ENCODE measurements at places on chromosomes 11 and 22. TPM values are rescaled to one million over a fixed set of nuclear protein-coding genes. Genes with fewer than 3 reads are reported as not detected.

The OPCML gene
- not detected for total RNA-seq

The SLC39A13 gene
- total RNA-seq = 50.5 TPM

DNA sequence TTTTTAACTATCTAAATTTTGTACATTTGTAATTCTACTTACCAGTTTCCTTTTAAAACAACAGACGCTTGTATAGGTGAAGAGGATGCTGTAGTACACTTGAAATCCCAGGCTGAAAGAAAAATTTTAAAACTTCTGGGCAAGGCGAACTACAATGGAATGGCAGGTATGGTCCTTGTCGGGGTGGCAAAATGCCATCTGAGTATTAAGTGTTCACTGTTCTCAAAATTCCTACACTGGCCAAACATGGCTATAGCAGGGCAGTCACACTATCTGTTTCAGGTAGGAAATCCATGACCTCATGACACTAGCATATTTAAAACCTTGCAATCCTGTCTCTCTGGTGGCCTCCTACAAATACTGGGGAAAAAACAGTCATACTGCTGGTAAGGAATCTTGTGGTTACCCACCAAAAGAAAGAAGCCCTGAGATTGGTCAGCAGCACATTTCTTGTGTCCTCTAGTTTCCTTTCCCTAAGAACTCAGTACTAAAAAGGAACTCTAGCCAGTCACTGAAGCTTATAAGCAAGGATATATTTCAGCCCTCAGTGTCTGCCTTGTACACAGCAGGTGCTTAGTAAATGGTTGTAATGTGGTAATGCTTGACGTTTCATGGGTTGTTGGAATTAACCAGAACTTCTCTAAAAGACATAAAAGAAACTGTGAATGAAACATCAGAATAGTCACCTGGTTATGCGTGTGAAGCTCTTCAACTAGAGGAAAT is 5.2 kb upstream of the ZC3H12C start:
- peak; percentile 44 for DNase-seq

DNA sequence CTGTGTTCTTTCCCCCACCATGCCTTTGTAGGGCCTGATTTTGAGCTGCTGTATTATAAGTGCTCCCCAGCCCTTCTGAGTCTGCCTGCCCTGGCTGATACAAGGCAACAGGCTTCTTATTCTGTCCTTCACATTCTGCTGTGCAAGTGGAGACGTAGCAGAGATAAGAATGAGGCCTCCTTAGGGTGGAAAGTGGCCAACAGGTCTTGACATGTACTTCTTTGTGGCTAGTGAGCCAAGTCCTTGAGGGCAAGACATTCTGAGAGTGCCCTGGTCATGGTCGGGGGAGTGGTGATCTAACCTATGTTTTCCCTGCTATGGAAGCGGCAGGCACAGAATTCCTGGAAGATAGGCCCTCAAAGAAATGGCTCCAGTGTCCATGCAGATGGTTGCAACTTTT is 235.7 kb upstream of the CADM1 start:
- no peak for DNase-seq

GRCh38 chr22:49617866-49618676 is 209.6 kb downstream of the BRD1 start:
- no peak for DNase-seq

- DNase-seq = no peak
Measured at GRCh38 chr11:1235306-1235900, 12.5 kb downstream of the MUC5B start.

- no peak for DNase-seq
Measured at GRCh38 chr11:55949330-55949729, 13.1 kb upstream of the OR5I1 start.

DNA sequence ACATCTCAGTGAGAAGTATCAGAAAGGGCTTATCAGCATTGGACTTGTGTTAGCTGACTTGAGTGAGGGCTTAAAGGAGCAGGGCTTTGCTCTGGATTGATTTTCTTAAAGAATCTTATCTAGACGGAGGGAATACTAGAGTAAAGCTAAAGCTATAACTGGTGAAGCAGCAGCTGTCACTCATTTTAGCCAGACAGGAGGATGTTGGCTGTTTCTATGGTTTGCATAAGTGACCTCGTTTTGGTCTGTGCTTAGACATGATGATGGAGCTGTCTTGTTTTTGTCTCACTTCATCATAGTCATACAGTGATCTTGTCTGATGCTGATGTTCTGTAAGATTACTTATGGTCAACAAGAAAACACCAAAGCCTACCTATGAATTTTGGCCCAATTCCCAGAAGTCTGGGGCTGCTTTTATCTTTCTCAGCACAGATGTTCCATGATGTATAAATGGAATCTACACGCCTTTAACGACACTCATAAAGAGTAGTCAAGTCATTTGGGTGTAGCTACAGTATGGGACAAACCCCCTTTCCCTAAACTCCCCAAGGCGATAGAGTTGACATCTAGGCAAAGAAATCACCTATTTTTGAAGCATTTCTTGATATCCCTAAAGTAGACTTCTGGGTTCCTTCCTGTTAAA is 77.5 kb upstream of the UCP3 start:
- no peak for DNase-seq

DNA sequence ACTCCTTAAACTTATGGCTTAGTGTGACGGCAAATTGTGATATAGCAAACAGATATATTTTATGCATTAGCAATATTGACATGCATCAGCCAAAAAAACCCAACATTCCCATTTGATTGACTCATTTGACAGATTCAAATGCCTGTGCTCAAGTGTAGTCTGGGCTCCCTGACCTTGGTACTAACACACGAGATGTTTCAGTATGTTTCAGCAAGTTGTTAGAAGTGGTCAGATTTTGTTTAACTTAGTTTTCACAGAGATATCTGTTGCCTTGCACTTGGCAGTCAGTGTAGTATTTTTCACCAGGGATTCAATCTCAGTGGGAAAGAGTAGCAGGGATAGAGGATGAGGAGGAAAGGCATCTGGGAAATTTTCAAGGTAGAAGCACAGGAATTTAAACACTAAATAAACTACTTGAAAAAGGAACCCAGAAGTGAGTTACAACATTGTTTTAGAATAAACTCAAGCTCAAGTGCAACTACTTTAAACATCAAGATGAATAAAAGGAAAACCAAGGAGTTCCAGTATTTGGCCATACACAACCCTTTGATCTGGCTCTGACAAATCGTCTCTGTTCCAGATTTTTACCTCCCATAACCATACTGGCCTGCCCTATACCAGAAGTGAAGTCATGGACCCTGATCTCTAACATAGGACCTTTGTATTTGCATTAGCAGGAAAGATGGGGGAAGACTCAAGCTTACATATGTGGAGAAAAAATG is 56.5 kb upstream of the BLID start:
- DNase-seq = no peak

DNA sequence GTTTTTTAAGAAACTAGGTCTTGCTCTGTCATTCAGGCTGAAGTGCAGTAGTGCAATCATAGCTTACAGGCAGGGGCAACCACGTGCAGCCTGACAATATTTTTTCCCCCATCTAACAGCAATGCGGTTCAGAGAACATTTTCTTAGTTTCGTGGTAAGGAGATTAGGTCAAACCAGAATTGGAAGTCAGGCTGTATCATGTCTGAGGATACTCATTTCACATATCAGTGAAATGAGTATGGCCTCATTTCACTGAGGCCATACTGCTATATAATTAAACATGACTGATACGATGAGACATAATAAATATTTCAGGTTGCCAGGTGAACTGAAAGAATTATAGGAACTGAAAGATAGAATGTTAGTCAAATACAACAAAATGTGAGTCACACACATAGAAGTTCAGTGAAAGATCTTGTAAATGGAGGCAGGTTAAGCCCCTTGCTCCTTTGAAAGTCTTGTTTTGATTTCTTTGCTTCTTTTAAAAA is 32.5 kb upstream of the IZUMO1R start:
- DNase-seq = no peak

DNA sequence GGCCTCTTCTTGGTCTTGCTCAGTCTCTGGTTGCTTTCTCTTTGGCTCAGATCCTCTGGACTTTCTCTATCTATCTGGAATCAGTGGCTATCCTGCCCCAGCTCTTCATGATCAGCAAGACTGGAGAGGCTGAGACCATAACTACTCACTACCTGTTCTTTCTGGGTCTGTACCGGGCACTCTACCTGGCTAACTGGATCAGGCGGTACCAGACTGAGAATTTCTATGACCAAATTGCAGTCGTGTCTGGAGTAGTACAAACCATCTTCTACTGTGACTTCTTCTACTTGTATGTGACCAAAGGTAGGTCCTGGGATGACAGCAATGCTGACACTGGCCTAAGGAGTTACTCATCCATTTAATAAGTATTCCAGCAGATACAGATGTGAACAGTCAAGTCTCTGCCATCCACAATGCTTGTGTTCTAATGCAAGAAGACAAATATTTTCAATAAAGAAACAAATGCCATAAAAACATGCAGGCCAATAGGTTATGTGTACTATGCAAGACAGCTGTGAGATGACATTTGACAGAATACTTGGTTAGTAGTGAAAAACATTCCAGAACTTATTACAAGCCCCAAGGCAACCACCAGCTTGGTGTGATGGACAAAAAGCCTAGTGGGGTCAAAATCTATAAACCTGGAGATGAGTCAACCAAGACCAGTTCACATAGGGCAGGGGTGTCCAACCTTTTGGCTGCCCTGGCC is 13.4 kb downstream of the KDELR3 start:
- no peak for DNase-seq

DNA sequence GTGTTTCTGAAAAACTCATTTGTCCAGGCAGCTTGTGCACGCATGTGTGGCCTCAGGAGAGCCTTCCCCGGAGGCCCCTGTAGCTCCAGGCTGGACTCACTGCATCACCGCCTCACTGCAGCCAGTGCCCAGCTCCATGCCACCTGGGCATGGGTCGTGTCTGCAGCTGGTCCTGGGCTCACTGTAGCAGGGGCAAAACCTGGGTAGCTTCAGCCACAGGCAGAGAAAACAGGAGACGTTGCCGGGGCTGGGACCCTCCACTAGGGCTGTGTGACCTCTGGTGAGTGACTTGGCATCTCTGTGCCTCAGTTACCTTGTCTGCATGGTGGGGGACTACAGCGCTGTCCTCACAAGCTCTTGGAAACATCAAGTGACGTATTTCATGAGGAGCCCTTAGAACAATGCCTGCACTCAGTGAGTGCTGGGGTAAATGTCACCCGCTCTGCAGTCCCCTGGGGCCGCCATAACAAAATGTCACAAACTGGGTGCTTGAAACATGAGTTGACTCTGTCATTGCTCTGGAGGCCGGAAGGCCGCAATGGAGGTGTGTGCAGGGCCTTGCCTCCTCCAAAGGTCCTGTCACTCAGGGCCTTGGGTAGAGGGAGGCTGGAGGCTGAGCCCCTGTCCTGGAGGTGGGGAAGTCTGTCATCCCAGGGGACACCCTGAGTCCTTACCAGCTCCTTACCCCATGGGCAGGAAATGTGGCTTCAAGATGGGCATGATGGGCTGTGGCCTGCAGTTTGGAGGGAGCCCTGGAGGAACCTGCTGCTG is 488.7 kb downstream of the TBC1D22A start:
- no peak for DNase-seq

DNA sequence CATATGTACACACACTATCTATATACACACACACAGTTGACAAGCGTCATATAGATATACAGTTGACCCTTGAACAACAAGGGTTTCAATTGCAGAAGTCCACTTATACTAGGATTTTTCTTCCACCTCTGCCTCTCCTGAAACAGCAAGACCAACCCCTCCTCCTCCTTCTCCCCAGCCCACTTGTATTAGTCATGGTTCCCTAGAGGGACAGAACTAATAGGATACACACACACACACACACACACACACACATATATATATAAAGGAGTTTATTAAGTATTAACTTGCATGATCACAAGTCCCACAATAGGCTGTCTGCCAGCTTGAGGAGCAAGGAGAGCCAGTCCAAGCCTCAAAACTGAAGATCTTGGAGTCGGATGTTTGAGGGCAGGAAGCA is 92.9 kb downstream of the DHCR7 start:
- DNase-seq = no peak
